ENCODE measurements at places on chromosomes 7 and 10. TPM values are rescaled to one million over a fixed set of nuclear protein-coding genes. Genes with fewer than 3 reads are reported as not detected.

ZNF862 gene
- polyA plus RNA-seq: 6.8 TPM

MAPK8 gene
- 20.5 TPM for polyA plus RNA-seq

SLC26A5 gene
- polyA plus RNA-seq: not detected

CYP2C8 gene
- 0.24 TPM for polyA plus RNA-seq

GPER1 gene
- polyA plus RNA-seq: 0.17 TPM

LRGUK gene
- polyA plus RNA-seq: not detected

FAM20C gene
- not detected for polyA plus RNA-seq

CFTR gene
- not detected for polyA plus RNA-seq

LRIT1 gene
- polyA plus RNA-seq: not detected

STEAP2 gene
- polyA plus RNA-seq: 0.15 TPM
